Kidney (tissue), 22 donors: ENCODE measurements at places on chromosomes 12 and 14.

- no peak for DNase-seq
These were observed 153.6 kb downstream of the ATP23 start for GRCh38 chr12:58095002-58095401.

- DNase-seq: no peak
These were observed 792 bp upstream of the SLC38A1 start for GRCh38 chr12:46269429-46270241.

- no peak for DNase-seq
These were observed 48.1 kb downstream of the VWF start for GRCh38 chr12:6076346-6076745.

GRCh38 chr12:50746431-50746830 is 17.5 kb upstream of the ATF1 start:
- DNase-seq: no peak

GRCh38 chr14:40240245-40240859 is 808.1 kb upstream of the FBXO33 start:
- DNase-seq: no peak

DNA sequence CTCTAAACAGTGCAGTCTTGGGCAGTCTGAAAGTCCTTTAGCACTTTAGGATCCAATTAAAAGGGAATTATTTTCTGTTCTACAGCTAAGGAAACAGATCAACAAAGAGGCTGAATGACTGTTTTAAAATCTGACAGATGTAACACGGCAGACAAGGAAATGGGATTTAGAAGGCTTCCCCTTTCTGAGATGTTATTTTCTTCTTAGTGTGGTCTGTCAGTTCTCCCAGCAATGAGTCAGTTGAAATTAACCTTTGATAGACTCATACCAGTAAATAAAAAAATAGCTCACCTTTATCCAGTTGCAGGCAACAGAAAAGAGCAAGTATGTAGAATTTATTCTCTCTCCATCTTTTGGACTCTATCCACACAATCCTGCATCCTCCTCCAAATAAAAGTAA is 98.1 kb downstream of the NEDD1 start:
- no peak for DNase-seq

DNA sequence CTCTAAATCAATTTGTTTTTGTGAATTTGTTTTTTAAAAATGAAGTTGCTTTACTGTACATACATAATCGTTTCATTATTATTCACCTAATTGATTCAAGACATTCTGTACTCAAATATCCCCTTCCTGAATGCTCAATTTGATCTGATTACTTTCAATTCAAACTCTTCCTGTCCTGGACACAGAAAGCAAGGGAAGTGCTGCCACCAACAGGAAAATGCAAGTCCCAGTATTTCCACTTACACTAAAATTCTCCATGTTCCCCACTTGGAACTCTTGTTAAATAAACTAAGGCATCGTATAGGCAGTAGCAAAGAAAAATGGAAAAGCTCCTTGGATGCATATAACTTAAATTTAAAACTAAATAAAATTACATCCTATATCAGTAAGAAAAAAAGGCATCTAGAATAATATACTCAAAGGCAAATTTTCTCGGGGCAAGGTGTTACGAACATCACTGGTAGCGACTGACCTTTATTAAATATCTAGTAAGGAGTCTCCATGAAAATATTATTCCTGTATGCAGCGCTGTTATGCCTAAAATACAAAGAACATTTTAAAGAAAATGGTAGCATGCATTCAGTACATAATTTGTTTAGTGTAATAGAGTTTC is 72.0 kb upstream of the DBX2 start:
- no peak for DNase-seq

DNA sequence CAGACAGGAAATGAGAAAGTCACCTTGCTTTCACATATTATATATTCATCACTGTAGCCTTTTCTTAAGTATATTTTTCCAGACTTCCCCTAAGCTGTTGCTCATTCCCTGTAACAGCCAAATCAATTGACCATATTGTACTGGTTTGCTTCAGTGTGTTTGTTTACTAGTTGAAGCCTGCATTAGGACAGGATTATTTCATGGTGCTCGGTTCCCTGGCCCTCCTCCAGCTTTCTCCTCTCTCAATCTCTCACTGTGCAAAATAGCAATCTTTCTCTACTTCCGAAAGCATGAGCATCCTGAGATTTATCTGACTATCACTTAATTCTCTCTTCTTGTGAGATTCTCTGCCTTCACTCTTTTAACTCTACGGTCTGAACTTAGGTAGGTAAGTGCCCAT is 2.4 kb downstream of the SLC35F4 start:
- no peak for DNase-seq

DNA sequence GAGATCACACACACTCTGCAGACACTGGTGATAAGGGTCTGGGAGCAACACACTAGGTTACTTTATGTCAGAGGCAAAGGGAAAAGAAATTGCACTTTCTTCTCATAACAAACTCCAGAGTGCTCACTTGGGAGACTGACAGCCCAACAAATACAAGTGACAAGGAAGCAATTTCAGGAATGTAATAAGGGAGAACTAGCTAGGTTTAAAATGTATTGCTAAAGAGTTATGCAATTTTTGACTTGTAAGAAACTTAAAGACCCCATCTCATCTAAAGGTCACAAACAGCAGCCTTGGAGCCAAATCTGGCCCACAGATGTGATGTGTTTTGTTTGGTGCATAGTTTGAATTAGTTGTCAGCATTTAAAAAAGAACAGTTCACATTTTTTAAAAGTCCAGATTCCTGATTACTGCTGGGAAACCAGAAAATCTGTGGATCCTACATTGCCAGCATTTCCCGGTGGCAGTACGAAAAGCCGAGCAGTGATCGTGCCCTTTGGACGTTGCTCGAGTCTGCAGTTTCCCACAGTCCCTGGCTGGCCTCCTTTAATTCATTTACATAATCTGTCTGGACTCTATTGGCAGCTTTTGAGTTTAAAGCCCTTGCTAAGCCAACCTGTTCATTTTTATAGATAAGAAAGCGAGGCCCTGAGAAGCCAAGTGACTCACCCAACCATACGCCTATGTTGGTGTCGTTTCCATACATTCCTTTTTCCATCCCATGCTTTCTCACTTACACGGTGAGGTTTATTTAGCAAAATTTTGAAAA is 42.0 kb upstream of the ETV6 start:
- no peak for DNase-seq

DNA sequence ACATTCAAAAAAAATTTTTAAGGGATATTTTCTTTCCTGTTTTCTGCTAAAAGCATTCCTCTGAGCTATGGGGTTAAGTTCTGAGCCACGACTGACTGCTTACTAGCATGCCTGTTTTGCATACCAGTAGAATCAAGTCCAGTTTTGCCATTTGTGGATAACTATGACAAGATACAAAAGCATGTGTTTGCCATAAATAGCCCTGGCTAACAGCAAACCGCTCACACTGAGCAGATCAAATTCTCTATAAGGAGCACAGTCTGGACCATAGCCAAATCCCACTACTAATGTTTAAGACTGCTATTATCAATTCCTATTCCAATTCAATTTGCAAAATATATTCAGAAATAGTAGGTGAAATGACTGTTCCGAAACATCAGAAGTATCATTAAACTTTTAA is 3.2 kb downstream of the CFL2 start:
- no peak for DNase-seq

DNA sequence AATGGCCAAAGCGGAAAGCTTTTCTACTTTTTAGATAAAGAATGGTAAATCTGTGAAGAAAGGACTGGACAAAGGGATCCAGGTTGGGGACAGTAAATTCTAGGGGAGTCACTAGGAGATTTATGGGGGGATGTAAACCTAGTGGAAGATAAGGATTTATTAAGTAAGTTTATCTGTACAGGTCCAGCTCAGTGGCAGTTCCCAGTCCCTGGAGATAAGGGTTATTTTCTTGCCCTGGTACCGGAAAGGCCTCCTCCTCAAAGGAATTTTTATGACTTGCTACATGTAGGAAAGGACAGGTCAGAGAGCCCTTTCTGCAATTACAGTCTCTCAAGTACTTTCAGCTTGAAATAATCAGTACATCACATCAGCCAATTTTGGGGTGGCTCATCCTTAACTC is 72.6 kb upstream of the BICD1 start:
- peak; percentile 35 for DNase-seq

- DNase-seq: peak; percentile 79
These were observed 31.3 kb upstream of the ATP2A2 start for GRCh38 chr12:110249716-110250225.

- no peak for DNase-seq
These were observed 190.6 kb downstream of the CALM1 start for GRCh38 chr14:90587252-90587910.

DNA sequence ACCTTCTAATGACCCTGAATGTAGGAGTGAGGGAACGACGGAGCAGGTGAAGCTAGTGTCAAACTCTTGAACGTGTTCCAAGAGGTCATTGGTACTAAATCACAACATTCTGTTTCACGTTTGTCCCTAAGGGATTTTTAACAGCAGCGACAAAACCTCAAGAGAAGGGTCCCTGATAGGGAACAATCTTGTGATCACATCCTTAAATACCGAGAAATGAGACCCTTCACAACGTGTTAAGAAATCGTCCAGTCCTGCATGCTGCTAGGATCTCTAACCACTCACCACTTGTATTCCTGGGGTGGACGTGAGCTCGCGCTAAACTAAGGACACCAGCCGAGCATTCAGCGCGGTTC is 134.1 kb upstream of the KRAS start:
- peak; percentile 70 for DNase-seq

DNA sequence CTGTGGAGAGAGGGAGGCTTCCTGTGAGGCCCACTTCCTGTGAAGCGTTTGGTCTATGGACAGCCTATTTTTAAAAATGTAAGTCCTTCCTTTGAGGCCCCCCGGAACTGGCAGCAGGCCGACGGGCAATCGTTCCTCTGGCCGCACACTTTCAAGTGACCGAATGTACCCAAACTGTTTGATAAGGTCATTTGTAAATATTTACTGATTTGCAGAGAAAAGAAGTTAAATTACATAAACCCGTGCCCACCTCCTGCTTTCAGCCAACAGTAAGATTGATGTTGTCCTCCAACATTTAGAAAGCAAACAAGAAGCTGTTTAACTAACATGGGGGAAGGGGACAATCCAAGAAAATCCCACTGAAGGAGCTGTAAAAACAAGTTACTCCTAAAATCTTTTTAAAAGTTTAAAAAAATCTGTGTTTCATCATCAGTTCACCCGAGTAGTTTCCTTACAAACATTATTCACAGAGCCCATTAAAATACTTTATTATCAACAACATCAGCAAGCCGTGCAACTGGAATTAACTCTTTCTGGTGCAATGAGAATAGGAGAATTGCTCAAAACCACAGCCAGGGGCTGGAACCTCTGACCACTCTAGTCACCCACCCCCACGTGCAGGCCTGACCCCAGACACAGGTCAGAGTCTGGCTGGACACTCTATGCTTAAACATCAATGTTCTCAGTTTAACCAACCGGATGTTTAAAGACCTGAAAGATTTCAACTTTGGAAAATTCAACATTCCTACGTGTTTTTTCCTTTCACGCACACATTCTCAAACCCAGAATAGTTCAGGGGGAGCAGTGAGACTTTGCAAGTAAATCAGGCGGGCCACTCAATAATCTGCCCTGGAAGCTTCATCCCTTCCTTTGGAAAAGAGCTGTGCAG is 65.3 kb downstream of the FOXN3 start:
- peak; percentile 56 for DNase-seq

GRCh38 chr14:75141967-75142366 is 15.1 kb upstream of the NEK9 start:
- peak; percentile 51 for DNase-seq

- DNase-seq: no peak
These were observed 32.7 kb upstream of the PELI2 start for GRCh38 chr14:56085471-56085870.

DNA sequence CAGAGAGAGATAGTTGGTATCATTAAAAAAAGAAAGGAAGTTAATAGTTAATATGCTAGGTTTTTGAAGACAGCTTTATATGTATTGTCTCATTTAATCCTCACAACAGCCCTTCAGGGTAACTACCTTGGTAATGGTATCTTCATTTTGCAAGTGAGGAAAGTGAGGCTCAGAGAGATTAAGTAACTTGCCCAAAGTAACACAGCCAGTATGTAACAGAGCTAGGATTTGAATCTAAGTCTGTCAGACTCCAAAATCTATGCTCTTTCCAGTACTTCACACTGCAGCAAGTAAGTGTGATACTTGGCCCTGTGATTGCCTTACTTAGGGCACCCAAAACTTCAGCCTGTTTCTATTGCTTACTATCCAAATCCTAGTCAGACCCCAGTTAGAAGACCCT is 7.0 kb downstream of the SRP54 start:
- DNase-seq: no peak

DNA sequence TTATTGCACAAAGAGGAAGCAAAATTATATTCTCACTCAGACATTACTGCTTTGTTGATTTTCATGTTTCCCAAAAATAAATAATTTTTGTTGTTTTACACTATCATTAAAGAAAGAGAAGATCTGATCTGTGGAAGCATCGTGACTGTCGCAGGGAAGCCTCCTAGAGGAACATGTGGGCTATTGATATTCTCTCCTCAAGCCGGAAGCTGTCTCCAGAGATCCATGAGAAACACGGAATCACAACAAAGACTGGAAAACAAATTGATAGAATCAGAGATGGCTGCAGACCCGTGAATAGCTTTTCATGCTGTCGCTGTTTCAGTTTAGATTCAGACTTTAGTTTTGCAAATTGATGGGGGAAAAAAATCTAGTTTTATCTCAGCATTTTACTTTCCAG is 235.2 kb upstream of the TMPO start:
- no peak for DNase-seq

DNA sequence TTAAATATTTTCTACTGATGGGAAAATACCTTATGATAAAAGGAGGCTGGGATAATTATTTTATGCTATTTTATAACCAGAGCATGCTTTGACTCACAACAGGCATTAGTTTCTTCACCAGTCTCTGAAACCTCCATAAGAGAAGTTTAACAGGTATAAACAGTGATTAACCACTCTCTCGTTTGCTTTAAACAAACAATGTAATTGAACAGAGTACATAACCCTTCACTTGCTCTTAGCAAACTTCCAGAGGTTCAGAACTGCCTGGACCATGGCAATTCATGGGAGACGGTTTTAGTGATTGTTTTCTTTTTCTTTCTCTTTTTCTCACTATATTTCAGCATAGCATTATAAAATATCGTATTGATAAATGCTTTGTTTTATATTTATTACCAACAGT is 35.3 kb downstream of the CFAP251 start:
- DNase-seq: no peak

- no peak for DNase-seq
These were observed 3.2 kb downstream of the PPP1CC start for GRCh38 chr12:110739488-110739887.

DNA sequence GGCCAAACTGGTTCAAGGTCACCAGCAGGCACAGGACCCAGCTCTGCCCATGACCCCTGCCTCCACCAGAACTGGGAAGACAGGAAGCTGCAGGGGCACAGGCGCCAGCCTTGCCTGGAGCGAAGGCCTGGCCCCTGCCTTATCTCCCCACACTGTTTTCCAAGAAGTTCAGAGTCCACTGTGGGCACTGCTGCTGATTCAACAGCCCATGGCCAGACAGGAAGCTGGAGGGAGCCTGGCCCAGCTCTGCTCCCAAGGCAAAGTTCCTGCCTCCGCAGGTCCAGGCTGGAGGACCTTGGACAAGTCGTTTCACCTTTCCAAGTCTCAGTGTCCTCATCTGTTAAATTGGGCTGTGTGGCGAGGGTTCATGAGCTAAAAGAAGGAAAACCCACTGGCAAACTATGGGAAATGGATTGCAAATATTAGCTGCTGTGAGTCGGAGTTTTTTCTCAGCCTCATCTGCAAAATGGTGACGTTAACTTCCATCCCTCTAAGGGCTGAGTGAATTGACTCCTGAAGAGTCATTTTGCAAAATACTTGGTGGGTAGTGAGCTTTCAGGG is 1.2 kb downstream of the PHETA1 start:
- DNase-seq: no peak

- DNase-seq: no peak
These were observed 99.3 kb downstream of the EEA1 start for GRCh38 chr12:92829686-92830282.

- no peak for DNase-seq
These were observed 50.9 kb downstream of the ALG10B start for GRCh38 chr12:38367506-38367905.
